ENCODE measurements at places on chromosomes 11 and 22. TPM values are rescaled to one million over a fixed set of nuclear protein-coding genes. Genes with fewer than 3 reads are reported as not detected.
A peak's percentile ranks its signal among the peaks of the same experiment; 100 is the strongest.

GRCh38 chr11:63212742-63213141, 30.7 kb downstream of the SLC22A25 start:
- H3K27ac ChIP-seq: no peak overlapping the region
- no peak overlapping the region for H3K4me3 ChIP-seq
- no peaks in the 10 kb centered on the region for H3K36me3 ChIP-seq
- no peaks in the 10 kb centered on the region for H3K4me1 ChIP-seq
- H3K27me3 ChIP-seq: no peaks in the 10 kb centered on the region
- DNase-seq: no peak

- no peak overlapping the region for H3K4me3 ChIP-seq
- H3K27me3 ChIP-seq: no peaks in the 10 kb centered on the region
- no peaks in the 10 kb centered on the region for H3K4me1 ChIP-seq
- H3K27ac ChIP-seq: no peak overlapping the region
- H3K36me3 ChIP-seq: no peaks in the 10 kb centered on the region
These were observed 40.3 kb upstream of the POGLUT3 start for GRCh38 chr11:108538502-108538901.

DNA sequence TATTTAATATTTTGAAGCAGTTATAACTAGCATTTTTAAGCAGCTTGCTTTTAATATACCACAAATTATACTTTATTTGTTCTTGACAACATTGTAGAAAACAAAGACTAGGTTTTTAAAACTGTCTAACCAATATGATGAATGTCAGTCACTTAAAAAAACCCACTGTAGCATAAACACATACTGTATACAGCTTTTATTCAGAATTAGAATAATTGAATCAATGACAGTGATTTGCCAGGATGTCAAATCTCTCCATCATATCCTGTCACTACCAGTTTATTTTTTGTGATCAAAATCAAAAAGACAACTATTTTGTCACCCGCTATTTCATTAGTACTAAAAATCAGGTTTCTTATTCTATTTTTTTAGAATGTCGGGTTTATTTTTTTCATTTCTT, 26.5 kb downstream of the PAX6 start:
- H3K4me3 ChIP-seq: no peak overlapping the region
- no peaks in the 10 kb centered on the region for H3K4me1 ChIP-seq
- H3K36me3 ChIP-seq: no peaks in the 10 kb centered on the region
- H3K27ac ChIP-seq: no peak overlapping the region
- no peaks in the 10 kb centered on the region for H3K27me3 ChIP-seq

- no peak overlapping the region for H3K27ac ChIP-seq
- H3K27me3 ChIP-seq: no peaks in the 10 kb centered on the region
- H3K4me3 ChIP-seq: no peak overlapping the region
- no peaks in the 10 kb centered on the region for H3K36me3 ChIP-seq
These were observed 30.2 kb upstream of the FBXO3 start for GRCh38 chr11:33804471-33804870.

Gene KRTAP5-9
- total RNA-seq: 0.18 TPM

DNA sequence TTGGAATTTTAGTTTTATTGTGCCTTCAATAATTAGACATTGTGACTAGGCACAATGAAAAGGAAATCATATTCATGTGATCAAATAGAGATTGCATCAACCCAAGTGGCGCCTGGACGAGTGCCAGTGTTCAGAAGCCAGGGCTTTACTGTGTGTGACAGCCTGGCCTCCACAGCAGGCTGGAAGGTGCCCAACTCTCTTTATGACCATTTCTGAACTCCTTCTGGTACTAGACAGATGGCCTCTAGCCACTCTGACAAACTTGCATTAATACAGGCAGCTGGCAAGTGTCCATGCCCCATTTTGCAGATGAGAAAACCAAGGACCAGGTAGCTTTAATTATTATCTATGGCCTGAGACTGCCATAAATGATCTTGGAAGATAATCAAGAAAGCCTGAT, 8.3 kb upstream of the POU2AF1 start:
- no peaks in the 10 kb centered on the region for H3K27me3 ChIP-seq
- H3K36me3 ChIP-seq: no peaks in the 10 kb centered on the region
- DNase-seq: peak; percentile 96

DNA sequence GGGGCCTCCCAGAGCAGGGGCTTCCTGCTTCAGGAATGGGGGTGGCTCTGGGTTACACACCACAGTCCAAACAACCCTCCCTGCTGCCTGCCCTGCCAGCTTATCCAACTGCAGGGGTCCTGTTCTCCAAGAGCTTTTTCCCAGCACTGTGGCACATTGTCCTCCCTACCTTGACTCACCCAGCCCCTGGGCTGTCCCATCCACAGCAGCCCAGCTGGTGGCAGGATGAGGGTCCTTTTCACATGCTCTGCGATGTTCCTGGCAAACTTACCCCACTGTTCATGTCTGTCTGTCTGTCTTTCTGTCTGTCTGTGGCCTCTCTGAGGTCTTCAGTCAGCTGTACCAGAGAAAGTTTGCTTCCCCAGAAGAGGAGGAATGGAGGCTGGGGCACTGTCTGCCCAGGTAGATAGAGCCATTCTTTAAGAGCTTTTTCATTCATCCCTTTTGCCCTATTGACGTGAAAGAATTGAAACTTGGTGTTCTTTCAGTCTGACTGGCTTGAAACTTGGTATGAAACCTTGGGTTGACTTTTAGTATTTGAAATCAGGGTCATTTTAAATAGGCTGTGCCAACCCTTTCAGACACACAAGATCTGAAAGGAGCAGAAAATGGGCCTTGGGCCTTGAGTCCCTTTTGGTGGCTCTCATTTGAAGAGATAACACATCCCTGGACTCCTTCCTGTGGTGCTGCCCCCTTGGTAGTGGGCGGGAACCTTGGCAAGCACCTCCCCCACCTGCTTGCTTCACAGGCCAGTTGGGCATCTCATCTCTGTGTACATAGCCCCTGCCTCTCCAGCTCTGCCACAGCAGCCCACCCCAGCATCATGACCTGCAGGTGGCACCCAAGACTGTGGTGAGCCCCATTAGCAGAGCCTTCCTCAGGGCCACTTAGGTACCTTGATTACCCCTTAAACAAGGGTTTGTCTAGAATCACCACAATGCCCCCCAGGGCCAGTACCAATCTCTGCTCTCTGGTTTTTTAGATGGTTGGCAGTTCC, 74.6 kb upstream of the SUSD2 start:
- H3K4me1 ChIP-seq: no peaks in the 10 kb centered on the region
- DNase-seq: no peak
- no peak overlapping the region for H3K4me3 ChIP-seq
- H3K27me3 ChIP-seq: no peaks in the 10 kb centered on the region

GRCh38 chr11:15970506-15971214, 385.7 kb downstream of the SOX6 start:
- peaks cover 7% of the 10 kb centered on the region for H3K4me1 ChIP-seq
- H3K36me3 ChIP-seq: no peaks in the 10 kb centered on the region
- H3K4me3 ChIP-seq: no peak overlapping the region
- no peak for DNase-seq
- H3K27me3 ChIP-seq: no peaks in the 10 kb centered on the region

DNA sequence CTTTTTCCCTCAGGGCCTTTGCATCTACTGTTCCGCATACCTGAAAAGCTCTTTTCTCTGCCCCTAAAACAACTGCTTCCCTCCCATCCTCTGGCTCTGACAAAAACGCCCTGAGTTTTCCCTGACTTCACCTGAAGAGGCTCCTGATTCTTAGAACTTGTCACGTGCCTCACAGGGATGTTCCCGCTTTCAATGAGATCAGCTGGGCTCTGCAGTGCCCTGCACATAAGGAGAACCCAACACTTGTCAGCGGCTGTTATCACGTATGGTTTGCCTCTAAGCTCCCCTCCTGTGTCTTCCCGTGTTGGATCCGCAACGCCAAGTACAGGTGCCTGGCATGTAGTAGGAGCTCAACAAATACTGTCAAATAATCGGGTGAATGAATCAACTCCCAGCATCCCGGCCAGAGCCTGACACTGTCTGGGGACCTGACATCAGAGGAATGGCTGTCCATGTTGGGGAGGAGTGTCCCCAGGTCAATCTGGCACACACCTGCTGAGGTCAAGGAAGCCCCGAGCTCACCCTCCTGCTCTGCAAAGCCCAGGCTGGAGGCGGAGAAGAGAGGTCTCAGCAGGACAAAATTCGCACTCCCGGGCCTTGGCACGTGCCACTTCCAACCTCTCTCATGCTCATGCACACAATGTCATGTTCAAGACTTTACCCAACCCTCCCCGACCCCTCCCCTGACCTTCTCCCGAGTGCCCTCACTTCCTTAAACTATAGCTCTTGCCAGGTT, 4.2 kb upstream of the GRK2 start:
- H3K27ac ChIP-seq: no peak overlapping the region
- DNase-seq: no peak
- no peaks in the 10 kb centered on the region for H3K27me3 ChIP-seq
- no peaks in the 10 kb centered on the region for H3K36me3 ChIP-seq
- H3K4me1 ChIP-seq: peaks cover 3% of the 10 kb centered on the region

DNA sequence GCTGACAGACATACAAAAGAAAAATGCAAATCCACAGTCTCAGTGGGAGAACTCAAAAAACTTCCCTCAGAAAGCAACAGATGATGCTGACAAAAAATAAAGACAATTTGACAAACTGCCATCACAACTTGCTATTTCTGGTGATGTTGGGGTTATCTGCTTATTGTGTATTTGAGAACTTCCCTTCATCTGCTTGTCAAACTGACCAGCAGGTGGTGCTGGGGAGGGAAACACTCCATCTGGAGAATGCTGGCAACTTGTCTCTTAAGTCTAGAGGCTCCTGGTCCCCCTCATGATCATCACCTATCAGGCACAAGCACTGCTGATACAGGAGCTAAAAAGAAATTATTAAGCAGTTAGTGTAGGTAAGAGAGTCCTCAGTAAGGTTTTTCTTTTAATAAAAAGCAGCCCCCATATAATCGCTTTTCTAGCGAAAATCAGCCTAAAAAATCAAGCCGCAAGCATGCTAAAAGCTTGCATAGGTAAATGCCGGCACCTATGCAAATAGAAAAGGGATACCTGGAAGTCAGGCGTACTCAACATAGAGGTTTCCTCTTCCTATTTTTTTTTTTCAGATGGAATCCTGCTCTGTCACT, 9.8 kb upstream of the FAM111B start:
- no peak overlapping the region for H3K27ac ChIP-seq
- H3K36me3 ChIP-seq: no peaks in the 10 kb centered on the region
- H3K4me3 ChIP-seq: no peak overlapping the region
- no peaks in the 10 kb centered on the region for H3K4me1 ChIP-seq
- DNase-seq: no peak
- no peaks in the 10 kb centered on the region for H3K27me3 ChIP-seq

Data from pancreas (tissue), 10 donors.